ENCODE measurements at places on chromosomes 3 and 15.

DNA sequence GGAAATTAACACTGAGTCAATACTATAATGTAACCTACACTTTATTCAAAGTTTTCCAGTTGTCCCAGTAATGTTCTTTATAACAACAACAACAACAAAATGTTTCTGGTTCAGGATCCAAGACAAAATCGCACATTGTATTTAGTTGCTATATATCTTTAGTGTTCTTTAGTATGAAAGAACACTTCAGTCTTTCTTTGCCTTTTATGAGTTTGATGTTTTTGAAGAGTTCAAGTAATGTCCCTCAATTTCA, 7.6 kb upstream of the GRAMD1C start:
- DNase-seq = no peak

GRCh38 chr3:63192248-63192647, 85.9 kb upstream of the SYNPR start:
- DNase-seq = no peak

GRCh38 chr3:70833239-70833960, 521.0 kb upstream of the MDFIC2 start:
- no peak for DNase-seq

DNA sequence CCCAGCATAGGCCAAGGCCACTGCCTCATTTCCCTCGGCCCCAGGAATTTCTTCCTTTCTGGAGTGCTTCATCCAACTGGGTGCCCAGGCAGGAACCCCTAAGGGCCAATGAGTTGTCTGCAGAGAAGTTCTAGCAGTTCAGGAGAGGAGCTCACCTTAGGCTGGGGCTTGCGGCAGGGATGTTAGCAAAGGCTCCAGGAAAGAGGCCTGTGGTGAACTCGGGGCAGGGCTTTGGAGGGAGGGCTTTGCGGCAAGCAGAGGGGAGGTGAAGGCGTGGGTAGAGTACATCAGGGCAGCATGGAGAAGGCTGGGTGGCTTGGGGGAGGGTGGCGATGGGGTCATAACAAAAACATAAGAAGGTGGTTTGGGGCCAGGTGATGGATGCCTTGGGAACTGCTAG, 1.1 kb downstream of the GHRL start:
- DNase-seq = no peak

DNA sequence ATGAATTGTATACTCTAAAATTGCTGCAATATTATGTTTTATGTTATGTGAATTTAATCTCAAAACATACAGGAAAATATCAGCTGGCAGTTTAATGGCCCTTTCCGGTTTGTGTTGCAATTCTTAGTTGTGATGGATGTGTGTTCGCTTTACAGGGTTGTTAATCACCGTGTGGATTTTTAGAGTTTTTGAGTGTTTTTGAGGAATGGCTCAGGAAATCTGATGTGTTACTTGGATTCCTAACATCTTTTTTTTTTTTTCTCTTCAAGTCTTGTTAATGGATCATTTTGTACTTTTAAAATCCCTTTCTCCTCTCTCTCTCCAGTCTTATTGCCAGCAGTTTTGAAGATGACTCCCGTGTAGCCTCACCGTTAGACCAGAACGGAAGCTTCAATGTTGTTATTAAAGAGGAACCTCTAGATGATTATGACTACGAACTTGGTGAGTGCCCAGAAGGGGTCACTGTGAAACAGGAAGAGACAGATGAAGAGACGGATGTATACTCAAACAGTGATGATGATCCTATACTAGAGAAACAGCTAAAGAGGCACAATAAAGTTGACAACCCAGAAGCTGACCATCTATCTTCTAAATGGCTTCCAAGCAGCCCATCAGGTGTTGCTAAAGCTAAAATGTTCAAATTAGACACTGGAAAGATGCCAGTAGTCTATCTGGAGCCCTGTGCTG, 35.7 kb downstream of the MGA start:
- DNase-seq = peak; percentile 42

DNA sequence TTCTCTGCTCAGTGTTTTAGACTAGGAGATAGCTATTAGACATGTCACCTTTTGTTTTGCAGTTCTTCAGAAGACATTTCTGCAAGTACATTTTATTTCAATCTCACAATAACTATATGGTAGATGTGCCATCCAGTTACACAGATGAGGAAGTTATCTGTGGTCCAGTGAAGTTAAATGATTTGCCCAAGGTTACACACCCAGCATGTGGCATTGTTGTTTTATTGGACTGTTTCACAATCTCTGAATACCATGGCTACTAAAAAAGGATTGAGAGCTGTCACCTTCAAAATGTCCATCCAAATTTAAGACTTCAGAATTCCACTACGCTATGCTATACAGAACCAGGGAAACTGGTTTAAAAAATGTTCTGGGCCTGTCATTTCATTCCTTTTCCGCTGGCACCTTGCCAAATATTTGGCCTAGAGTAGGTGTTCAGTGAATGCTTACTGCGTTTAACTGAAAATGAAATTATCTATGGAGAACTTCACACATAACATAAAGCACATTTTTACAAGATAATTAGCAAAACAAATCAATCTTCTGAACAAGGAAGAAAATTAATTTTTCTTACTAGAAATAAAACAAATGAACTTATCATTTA, 20.2 kb downstream of the TM6SF1 start:
- DNase-seq = no peak

DNA sequence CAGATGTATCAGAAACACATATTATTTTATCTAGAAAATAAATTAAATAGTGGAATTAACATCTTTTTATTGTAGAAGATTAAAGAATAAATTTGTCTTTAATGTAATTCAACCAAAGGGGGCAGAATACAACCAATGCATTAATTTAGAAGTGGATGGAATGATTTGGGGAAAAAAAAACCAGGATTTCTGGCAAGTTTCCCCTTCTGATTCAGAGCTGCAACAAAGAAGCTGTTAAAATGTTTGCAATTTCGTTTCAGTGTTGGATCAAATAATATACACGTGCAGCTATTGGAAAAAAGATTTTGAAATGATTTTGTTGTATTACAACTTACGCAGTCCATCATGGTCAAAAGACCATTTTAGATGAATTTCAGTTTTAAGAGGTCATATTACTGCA, 71.6 kb upstream of the ZNF280D start:
- no peak for DNase-seq

DNA sequence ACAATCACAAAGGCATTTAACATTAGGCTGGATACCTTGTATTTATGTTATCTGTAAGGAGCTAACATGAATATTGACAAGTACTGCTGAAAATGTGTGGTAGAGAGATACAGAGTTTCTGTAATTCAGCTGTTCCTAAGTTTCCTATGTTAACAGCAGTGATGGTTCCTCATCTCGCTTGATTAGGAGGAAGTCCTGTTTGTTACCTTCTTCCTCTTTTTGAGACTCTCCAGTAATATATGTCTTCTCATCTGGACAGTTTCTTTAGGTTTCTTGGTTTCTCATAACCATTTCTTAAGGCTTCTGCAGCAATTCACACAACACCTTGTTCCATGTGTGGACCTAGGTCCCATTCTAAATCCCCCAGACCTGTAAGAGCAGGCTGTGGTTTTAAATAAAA, 11.4 kb upstream of the PEX5L start:
- no peak for DNase-seq

GRCh38 chr15:40911141-40911540, 16.9 kb downstream of the VPS18 start:
- DNase-seq = no peak

- DNase-seq = no peak
These were observed 208.4 kb upstream of the TLE3 start for GRCh38 chr15:70306081-70306480.

GRCh38 chr3:129587566-129588210, 18.8 kb downstream of the PLXND1 start:
- DNase-seq = no peak

GRCh38 chr3:10248984-10249748, 907 bp downstream of the TATDN2 start:
- DNase-seq = peak; percentile 62

GRCh38 chr3:38238416-38239008, 27.1 kb upstream of the SLC22A13 start:
- no peak for DNase-seq

DNA sequence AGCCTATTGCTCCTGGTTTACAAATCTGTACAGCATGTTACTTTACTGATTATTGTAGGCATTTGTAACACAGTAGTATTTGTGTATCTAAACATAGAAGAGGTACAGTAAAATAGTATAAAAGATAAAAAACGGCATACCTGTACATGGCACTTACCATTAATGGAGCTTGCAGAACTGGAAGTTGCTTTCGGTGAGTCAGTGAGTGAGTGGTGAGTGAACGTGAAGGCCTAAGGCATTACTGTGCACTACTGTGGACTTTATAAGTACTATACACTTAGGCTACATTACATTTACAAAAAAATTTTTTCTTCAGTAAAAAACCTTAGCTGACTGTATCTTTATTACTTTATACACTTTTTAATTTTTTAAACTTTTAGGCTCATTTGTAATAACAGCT, 90.9 kb downstream of the RAP2B start:
- DNase-seq = no peak

DNA sequence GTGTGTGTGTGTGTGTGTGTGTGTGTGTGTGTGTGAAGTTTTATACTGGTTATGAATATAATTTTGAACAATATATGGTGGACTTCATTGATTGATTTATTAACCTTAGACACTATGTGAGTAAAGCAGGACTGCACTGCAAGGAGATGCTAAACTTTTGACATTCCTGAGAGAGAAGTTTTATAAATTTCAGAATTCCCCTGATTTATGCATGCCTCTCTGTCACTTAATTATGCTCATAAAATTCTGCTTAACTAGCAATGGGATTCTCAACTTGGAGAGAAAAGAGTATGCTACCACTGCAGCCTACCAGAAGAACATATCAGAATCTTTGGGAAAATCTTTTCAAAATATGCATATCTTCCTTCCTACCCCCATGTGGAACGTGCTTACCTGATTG, 144.6 kb downstream of the B3GALNT1 start:
- no peak for DNase-seq

DNA sequence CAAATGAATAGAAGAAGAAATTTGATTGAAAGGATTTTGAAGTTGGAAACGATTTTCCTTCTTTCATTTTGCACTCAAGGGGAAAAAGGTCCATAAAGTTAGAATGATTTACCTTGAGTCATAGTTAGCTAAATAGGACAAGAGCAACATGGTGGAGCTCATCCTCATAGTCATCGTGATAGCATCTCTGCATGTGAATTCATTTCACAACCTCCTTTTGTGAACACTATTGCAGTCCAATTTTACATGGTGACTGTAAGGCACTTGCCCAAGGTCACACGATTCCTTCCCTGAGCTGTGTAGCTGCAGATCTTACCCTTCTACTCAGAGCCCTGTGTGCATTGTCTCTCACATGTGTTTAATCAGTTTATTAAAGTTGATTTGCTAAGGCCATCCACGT, 359.8 kb upstream of the C2CD4B start:
- no peak for DNase-seq

DNA sequence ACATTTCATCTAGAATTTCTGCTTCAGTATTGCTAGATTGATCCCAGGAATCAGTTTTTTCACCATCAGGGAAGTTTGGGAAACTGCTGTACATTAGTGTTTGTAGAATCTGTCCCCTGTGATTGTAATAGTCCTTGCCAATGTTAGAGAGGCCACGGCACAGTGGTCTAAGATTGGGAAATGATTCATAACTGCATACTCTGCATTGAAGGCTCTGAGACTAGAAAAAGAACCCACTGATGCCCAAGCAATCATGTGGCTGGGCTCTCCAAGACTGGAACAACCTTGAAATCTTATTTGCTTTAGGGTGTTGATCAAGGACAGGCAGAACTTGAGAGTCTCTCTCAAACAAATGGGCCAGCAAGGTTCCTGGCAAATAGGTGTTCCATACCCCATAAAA, 245.6 kb upstream of the LRTM1 start:
- no peak for DNase-seq

- peak; percentile 39 for DNase-seq
These were observed at the start of gene GPR87 for GRCh38 chr3:151316267-151316991. Gene GPR87, minus strand, starts transcription at chr3:151316820. Its CDS starts 16,720 bp downstream, at chr3:151300100.

DNA sequence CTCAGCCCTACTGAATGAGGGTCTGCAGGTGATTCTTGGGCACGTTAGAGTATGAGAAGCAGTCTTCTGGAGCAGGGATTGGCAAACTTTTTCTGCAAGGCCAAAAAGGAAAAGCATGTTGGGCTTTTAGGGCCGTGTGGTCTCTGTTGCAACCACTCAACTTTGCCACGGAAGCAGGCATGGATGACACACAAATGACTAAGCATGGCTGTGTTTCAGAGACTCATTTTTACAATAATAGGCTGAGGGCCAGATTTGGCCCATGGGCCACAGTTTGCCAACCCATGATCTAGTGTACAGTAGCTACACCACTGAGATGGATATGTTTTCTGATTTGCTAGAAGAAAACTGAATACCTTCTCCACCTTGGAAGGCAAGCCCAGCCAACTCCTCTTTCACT, 66.1 kb upstream of the PRICKLE2 start:
- peak; percentile 47 for DNase-seq

DNA sequence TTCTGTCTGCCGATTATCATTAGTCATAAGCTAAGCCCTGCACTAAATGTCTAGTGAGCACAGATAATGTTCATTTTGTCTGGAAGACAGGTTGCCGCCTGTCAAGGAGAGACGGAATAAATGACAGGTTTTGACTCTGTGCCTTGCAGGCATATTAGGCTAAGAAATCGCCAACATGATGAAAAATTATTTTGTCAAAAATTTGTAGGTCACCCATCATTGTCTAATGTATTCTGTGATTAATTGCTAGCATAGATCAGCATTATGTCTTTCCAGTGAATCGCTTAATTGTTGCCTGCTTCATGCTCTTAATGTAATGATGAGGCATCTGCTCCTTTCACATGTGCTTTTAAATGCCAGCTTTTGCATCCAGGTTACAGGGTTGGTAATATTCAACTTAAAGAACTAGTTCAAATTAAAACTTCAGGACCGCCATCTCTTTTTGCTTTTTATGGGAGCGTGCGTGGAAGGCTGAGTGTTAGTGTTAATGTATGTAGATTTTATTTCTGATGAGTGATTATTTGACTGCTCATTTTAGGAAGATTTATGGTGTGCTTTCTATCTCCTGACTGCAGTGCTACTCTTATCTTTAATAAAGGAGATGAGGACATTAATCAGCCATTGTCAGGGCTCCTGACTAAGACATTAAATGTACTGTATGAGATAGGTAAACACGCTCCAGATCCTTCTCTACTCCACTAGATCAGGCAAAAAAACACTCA, 120.8 kb upstream of the MEIS2 start:
- no peak for DNase-seq

- no peak for DNase-seq
These were observed 56.2 kb downstream of the EIF3J start for GRCh38 chr15:44593042-44593736.

GRCh38 chr3:2354702-2355101, 256.0 kb downstream of the CNTN4 start:
- DNase-seq = no peak

- DNase-seq = no peak
These were observed 1.3 kb downstream of the MYRIP start for GRCh38 chr3:39810647-39811161.

- no peak for DNase-seq
These were observed 145.3 kb upstream of the LIPC start for GRCh38 chr15:58286523-58286922.

- DNase-seq = no peak
These were observed 5.9 kb downstream of the DPH6 start for GRCh38 chr15:35540021-35540420.

DNA sequence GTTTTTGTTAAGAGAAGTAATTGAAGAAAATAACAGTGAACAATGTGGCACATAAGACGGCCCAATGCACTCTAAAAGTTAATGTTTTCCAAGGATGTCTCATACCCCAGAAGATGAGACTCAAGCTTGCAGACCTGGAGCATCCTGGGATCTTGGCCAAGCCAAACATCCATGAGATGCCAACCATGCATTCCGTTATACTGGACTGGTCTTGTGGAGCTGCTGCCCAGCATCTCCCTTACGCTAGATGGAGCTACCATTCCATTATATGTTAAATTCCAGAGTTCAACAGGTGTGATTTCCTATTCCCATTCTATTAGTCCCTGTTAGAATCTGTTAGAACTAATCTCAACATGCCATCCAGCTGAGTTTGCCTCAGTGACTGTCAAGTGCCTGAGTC, 181.8 kb downstream of the PDCD6IP start:
- DNase-seq = peak; percentile 89
